Posterior vena cava (tissue), 2 donors: ENCODE measurements at places on chromosomes 3 and 15. TPM values are rescaled to one million over a fixed set of nuclear protein-coding genes. Genes with fewer than 3 reads are reported as not detected.
A peak's percentile ranks its signal among the peaks of the same experiment; 100 is the strongest.

PLSCR2 gene
- total RNA-seq, result not detected

NR2C2 gene
- 37.8 TPM for total RNA-seq

DNA sequence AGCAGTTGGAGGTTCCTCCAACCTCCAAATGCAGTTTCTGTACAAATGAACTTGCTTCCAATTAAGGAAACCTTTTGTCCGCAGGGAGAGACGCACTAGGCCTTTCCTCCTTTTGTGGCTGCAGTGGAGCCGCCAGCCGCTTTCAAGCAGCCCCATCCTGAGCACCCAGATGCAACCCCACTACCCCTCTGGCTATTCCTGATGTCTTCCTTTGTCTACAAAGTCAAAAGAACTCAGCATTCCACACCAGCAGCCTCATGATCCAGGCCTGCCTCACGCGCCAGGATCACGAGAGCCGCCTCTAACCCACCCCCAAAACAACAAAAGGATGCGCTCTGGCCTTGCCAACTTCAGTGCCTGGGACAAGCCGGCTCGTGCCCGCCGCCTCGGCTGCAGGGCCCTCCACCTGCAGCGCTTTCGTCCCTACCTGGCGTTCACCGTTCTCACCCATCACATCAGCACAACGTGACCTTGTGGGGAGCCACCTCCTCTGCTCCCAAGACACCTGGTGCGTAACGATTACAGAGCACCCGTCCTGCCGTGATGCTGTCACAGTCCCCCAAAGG, 48.2 kb upstream of the MUC4 start:
- DNase-seq, result no peak

DNA sequence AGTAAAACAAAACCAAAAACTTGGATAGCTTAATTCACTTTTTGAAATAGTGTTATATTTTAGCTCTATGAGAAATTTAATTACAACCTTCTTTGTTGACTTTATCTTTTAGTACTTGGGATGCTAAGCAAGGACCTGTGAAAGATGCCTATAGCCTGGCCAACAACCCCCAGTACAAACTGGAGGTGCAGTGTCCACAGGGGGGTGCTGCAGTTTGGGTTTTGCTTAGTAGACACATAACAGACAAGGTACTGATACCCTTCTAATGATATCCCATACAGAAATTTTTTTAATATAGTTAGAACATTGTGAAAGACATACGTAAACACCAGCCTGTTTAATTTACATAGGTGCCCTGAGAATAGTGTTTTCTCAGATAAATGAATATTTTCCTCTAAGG, 35.3 kb downstream of the CAPN7 start:
- no peak for DNase-seq

GRCh38 chr15:69958496-69959084, 139.1 kb downstream of the TLE3 start:
- DNase-seq, result no peak

GRCh38 chr15:22868928-22869327, 30.5 kb downstream of the NIPA2 start:
- no peak for DNase-seq

XRN1 gene
- 41.3 TPM for total RNA-seq

- no peak for DNase-seq
These were observed 1.0 kb downstream of the LRCH3 start for GRCh38 chr3:197791892-197792647.

DNA sequence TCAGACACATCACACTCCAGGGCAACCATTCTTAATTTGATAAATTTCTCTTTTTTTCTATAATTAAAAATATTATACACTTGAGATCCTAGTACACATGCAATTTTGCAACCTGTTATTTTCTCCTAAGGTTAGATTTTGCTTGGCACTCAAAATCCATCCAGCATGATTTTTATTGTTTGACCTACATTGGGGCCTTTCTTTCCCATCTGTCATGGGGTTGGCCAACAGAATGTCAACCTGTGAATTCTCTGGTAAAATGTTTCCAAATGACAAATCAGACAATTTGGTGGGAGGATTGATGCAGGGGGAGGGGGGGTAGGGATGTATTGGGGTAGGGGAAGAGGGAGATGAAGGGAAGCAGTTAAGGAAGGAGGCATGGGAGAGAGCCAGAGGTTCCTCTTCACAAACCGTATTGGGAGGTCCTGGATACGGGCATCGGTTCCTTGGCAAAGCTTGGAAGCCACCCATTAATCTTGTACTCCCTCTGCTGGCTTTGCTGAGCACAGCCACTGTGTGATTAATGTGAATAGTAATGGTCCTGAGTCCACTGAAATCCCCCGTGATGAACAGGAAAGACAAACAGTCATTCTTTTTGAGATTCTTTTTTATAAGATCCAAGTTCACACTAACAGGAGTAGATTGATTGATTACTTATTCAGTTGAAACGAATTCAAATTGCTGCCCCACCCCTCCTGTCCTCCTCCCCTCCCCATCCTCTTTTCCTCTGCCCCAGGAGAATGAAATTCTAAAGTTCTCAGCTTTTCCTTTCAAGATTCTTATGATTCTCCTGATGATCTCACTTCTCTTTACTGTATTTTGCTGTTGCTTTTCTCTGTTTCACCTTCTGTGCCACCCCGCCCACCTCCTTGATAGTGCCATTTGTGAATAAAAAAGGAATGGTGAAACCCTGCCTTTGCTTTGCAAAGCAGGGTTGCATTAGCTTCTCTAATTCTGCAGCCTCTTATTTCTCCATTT, 82.2 kb upstream of the SLC25A26 start:
- no peak for DNase-seq

DNA sequence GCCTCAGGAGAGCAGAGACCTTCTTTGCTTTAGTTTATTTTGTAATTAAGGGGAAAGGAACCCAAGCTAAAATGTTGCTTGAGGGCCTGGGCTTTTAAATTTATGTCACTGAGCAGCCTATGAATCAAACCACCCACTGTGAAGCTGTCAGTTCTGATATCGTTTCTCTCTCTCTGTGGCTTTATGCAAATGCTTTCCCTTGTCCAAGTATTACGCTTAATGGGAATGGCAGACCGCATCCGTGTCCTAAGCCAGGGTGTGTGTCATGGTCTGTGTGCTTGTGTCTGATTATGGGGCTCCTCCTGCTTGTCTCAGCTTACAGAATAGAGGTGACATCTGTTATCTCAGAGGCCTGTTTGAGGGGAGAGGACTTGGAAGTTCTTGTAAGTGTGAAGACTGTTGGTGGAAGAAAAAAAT, 82.4 kb downstream of the EBLN2 start:
- DNase-seq, result no peak

DNA sequence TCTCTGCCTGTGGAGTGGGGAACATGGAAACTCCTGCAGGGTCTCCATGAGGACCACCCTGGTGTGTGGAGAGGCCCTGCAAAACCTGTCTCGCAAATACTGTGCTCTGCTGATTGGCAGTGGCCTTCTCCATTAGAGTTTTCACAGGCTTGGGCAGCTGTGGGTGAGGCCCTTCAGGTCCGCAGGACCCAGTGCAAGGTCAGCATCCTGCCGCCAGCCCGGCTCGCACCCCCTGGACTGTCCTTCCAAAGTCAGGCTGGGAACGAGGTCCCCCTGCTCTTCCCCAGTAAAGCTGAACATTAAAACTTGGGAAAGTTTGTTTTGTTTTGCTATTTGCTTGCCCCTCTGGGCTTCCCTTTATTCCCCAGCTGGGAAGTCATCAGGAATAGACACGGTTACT, 85.0 kb upstream of the PLXNA1 start:
- DNase-seq, result peak; percentile 43
